ENCODE measurements at places on chromosomes 11 and 22.
A peak's percentile ranks its signal among the peaks of the same experiment; 100 is the strongest.

DNA sequence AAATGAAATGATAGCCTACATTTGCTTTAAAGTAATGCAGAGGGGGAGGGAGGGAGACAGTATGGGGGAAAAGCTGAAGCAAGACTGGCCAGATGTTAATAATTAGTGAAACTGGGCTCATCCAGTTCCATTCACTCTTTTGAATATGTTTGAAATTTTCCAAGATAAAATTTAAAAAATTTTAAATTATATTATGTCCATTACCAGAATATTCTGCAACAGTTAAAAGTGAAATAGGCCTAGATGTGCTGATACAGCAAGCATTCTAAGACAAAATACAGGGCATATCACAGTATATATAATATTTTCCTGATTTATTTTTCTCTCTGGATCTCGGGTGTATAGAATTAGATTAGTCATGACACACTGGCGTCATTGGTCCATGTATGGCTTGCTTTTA is 13.6 kb upstream of the ZNRF3 start:
- DNase-seq, result no peak

GRCh38 chr22:48523091-48523490 is 1304.6 kb downstream of the BRD1 start:
- no peak for DNase-seq

DNA sequence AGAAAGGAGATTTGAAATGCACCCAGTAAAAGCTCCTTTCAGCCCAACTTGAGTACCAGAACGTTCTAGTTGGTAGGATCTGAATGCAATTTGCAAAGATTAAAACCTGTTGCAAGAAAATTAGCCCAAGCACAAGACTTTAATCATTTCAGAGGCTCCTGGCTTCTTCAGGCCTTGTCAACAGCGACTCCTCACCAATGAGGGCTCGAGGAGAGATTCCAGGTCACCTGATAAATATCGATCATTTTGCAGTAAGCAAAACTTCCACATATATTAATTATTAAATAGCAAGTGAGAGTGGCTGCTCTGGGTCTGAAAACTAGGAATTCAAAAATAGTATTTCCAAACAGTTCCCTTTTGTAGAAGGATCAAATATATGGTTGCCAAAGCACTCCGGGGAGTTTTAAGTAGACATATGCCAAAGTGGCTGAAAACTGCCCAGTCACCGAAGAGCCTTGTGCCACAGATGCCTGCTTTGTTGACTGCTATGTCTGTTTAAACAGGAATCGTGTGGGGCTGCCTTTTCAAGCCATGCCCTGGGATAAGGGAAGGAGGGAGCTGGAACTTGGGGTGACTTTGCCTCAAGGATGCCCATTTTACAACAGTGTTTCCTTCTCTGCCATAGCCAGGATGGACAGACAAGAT is 64.0 kb downstream of the CSNK2A3 start:
- DNase-seq, result no peak

GRCh38 chr11:39541945-39542351 is 1917.5 kb downstream of the LRRC4C start:
- DNase-seq, result no peak

- DNase-seq, result peak; percentile 16
These were observed 16.1 kb upstream of the RELT start for GRCh38 chr11:73359930-73360742.

GRCh38 chr11:75532200-75533048 is 6.7 kb upstream of the GDPD5 start:
- peak; percentile 88 for DNase-seq

GRCh38 chr11:76742902-76743301 is 40.3 kb upstream of the TSKU start:
- DNase-seq, result no peak

DNA sequence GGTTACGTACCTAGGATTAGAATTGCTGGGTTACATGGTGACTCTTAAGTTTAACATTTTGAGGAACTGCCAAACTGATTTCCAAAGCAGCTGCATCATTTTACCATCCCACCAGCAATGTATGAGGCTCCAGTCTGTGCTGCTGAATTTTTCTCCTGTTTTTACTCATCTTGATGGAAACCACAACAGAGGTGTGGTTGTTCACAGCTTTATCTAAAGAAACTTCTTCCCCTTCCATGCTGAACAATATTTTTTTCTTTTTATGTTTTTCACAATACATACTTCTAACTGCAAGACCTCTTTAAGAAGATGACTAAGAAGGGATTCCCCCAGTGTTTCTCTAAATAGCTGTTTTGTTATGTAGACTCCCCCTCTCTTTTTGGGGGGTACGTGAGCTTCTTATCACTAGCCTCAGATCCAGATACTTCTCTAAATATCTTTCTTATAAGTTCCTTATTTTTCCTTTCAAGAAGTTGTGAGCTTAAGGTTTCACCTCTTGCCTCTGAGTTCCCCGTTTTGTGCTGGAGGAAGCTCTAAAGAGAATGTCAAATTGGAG is 24.0 kb downstream of the TCP11L1 start:
- DNase-seq, result peak; percentile 11

DNA sequence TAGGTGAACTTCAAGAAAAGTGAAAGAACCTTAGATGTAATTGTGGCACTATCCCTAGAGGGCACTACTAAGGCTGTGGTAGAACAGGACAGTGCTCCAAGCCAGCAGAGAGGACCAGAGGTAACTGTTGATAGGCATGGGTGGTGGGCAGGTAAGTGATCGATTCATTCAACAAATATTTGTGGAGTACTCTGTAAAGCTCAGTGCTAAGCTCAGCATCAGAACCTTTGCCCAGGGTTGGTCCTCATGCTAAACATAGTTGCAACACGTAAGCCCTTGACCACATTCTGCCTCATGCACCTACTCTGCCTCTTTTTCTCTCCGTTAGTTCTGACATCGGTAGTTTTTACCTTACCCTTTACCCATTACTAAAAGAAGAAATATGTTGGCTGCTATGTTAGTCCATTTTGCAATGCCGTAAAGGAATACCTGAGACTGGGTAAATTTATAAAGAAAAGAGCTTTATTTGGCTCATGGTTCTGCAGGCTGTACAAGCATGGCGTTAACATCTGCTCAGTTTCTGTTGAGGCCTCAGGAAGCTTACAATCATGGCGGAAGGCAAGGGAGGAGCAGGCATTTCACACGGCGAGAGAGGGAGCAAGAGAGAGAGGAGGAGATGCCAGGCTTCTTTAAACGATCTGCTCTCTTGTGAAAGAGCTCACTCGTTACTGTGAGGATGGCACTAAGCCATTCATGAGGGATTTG is 18.4 kb upstream of the NNMT start:
- no peak for DNase-seq

- DNase-seq, result no peak
These were observed 147.1 kb downstream of the CHST1 start for GRCh38 chr11:45518141-45518832.

DNA sequence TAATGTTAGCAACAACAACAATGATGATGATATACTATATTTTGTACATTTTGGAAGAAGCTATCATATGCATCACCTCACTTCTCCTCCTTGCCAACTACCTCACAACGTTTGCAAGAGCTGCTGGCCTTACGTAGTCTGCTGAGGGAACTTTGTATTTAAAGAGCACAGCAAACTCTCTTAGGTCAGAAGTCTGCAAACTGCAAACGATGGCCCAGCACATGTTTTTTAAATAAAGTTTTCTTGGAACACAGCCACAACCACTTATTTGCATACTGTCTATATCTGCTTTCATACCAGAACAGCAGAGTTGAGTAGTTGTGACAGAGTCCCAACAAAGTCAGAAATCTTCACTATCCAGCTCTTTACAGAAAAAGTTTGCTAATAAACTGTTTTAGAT is 261.7 kb downstream of the TENM4 start:
- no peak for DNase-seq

GRCh38 chr11:94762995-94763394 is 5.2 kb upstream of the AMOTL1 start:
- no peak for DNase-seq

DNA sequence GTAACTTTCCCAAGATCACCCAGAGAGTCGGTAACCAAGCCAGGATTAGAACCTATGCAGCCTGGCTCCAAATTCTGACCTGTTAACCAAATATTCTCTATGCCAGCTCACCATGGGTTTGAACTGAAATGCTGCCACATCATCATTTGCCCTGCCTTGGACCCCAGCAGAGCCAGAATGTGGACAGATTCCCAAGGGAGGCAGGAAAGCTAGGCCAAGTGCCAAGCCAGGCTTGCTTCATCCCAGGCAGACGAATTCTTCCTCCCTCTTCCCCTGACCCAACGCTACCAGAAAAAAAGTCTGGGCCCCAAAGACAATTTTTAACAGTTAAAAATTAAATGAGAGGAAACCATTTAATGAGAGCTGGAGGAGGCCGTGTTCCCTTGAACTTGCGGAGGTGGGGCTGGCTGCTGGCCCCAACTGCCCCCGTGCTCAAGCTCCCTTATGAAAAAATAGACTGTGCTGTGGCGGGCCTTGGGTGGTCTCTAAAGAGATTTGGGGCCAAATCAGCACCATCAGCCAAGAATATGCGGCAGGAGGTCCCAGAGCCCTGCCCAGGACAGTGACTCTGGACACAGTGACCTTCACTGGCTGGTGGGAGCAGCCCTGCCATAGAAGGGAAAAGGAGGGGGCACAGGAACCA is 184.1 kb upstream of the SYT13 start:
- no peak for DNase-seq

GRCh38 chr11:67374571-67375281 is 1.3 kb upstream of the CLCF1 start:
- DNase-seq, result no peak

Data from CD4-positive, alpha-beta T cell treated with Interleukin-2 at 100 ng/mL for 4 hours (primary cell).